HepG2 (cell line): ENCODE measurements at places on chromosomes 11 and 22.

GRCh38 chr11:31956310-31956709 lies 134.6 kb upstream of the RCN1 start:
- DNase-seq: no peak

GRCh38 chr22:45285263-45286058 lies 712 bp downstream of the UPK3A start:
- DNase-seq: no peak

DNA sequence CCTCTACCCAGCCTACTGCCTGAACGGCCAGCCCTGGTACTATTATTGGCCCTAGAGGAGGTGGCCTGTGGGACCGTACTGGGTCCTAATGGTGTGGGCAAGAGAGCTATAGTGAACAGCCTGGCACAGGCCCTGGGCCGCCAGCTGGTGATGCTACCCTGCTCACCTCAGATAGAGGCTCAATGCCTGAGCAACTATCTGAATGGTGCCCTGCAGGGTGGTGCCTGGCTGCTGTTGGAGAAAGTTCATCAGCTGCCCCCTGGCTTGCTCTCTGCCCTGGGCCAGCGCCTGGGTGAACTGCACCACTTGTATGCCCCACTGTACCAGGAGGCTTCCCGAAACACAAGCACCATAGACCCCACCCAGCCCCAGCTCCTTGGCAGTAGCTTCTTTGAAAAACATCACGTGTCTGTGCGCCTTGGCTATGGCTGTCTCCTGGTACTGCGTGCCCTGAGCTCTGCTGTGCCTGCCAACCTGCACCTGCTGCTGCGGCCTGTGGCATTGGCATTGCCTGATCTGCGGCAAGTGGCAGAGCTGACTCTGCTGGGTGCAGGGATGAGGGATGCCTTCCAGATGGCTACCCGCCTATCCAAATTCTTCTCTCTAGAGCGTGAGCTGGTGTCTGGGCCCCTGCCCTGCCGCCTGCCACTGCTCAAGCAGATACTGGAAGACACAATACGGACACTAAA lies 49.0 kb downstream of the DNHD1 start:
- no peak for DNase-seq

DNA sequence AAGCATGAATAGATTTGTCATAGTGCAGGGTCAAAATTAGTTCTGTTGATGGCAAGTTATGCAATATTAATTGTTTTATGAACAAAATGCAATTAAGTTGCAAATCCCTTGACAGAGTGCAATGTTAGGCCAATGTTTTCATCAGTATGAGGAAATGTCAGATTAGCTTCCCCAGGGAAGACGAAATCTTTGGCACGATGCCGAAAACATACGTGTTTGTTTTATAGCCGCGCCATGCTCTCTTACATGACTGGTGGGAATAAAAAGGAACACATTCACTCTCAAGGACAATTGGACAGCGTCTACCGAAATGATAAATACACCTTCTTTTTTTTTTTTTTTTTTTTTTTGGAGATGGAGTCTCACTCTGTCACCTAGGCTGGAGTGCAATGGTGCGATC lies 27.0 kb downstream of the MFNG start:
- no peak for DNase-seq

DNA sequence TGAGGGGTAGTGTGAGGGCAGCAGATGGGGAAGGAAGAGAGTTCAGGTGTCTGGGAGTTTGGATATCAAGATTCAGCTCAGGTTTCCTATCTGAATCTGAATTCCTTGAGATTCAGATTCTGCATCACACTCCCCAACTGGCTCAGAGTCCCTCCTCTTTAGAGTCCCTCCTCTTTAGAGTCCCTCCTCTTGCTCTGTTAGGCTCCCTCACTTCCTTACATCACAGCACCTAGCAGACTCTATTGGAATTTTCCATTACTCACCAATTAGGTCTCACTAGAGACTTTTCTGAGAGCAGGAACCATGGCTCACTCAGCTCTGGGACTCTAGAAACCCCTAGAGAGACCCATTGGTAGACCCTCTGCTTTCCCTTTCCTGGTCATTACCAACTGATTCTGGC lies 303.4 kb upstream of the SYN3 start:
- no peak for DNase-seq

GRCh38 chr11:68138237-68138636 lies 17.0 kb upstream of the CHKA start:
- no peak for DNase-seq

GRCh38 chr11:1516273-1517067 lies 29.9 kb upstream of the MOB2 start:
- no peak for DNase-seq

GRCh38 chr11:34235189-34235588 lies 122.6 kb downstream of the ABTB2 start:
- DNase-seq: no peak

- DNase-seq: no peak
Measured at GRCh38 chr22:46104170-46104880, 46.0 kb upstream of the PPARA start.

GRCh38 chr22:47036352-47036751 lies 273.9 kb downstream of the TBC1D22A start:
- DNase-seq: no peak

GRCh38 chr11:128042290-128042751 lies 545.0 kb downstream of the ETS1 start:
- no peak for DNase-seq

- DNase-seq: no peak
Measured at GRCh38 chr11:76671626-76672309, 1.2 kb upstream of the LRRC32 start.

DNA sequence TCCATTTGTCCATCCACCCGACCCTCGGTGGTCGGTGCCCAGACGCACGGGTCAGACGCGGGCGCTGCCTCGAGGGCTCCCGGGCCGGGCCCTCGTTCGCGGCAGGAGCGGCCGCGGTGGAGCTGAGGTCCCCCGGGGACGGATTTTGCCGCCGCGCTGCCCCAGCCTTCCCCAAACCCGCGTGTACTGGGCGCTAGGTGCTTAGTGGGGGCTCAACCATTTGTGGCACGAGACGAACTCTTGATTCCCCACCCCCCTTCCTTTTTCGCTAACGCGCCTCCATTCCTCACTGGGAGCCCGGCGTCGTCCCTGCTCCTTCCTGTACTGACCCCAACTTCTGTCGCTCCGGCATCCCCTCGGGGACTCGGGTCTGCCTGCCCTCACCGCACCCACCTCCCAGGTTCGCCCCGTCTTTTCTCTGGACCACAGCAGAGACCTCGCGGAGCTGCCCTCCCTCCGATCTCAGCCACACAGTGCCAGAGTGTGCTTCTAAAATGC lies 789 bp upstream of the CBX7 start:
- DNase-seq: no peak
